ENCODE measurements at places on chromosomes 3 and 15.

GRCh38 chr15:29103824-29104565, 165.6 kb downstream of the NSMCE3 start:
- peak; percentile 93 for DNase-seq

GRCh38 chr15:67189326-67190051, 65.0 kb downstream of the AAGAB start:
- DNase-seq = no peak

GRCh38 chr3:66467996-66468735, 32.7 kb downstream of the LRIG1 start:
- no peak for DNase-seq

GRCh38 chr15:39404767-39405181, 176.1 kb upstream of the THBS1 start:
- peak; percentile 98 for DNase-seq

DNA sequence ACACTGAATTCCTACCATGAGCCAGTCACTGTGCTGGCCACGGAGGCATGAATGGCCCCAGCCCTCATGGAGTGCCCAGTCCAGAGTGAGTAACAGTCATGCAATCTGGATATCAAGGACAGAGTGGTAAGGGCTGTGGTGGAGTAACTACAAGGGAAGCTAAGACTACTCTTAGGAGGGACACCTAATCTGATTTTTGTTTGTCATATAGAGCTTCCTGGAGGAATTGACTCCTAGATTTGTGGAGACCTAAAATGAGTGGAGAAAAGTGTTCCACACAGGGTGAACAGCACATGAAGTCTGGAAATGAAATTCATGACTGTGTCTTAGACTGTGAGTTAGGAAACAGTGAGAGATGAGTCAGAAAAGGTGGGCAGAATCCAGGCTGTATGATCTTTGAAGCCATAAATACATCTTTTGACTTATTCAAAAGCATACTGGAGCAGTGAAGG, 219.9 kb downstream of the NFKBIZ start:
- peak; percentile 89 for DNase-seq

GRCh38 chr15:39589193-39589814, 8.4 kb downstream of the THBS1 start:
- DNase-seq = no peak

DNA sequence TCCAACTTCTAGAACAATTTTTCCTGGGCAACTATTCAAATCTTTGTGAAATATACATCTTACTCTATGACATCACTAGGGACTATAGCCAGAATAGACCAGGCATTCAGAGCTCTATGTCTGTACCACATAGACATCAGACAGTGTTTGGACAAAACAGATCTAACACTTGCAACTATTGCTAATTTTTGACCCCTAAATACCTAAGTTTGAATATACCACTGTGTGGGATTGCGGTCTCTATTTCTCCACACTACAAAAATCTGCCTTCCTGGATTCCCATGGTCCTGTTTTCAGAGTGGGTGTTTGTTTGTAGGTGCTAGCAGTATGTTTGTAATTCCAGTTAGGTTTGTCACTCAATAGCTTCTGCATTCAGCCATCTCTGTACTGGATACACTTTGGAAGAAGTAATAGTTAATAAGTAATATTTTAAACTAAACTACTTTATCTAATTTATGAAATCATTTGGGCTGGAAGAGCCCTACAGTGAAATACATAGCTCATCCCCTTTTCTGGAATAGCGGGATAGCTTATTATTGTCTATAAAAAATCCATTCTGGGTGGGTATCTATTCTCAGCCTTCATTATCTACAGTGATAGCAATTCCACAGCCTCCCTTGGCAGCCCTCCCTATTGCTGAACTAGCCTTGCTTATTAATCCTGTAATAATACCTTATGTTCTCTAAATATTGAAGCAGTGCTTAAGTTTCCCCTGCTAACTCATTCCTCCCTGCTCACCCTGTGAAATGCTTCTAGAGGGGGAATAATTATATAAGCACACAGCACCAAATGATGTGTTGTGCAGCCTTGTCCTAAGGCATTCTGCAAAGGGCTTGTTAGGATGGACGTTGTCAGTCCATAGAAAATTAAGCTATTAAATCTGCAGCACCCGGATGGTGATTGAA, 49.4 kb downstream of the RBMS3 start:
- no peak for DNase-seq

DNA sequence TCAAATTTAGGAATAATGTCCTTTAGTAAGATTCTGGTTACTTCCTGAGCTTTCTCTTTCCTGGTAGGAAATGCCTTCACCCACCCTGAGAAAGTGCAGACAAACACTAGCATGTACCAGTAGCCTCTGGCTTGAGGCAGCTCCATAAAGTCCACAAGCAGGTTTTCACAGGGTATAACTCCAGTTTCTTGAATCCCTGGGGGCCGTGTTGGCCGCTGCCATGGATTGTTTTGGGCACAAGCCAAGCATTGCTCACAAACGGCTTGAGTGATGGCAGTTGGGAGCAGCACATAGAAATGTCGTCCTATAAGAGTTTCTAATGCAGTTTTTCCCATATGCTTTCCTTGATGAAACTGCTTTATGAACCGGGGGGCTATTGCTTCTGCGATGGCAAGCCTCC, 164.1 kb downstream of the STXBP5L start:
- DNase-seq = no peak

- DNase-seq = no peak
Observed at GRCh38 chr3:101095693-101096430, 102.6 kb upstream of the ABI3BP start.

- no peak for DNase-seq
Observed at GRCh38 chr15:95940431-95940985, 390.0 kb upstream of the NR2F2 start.

DNA sequence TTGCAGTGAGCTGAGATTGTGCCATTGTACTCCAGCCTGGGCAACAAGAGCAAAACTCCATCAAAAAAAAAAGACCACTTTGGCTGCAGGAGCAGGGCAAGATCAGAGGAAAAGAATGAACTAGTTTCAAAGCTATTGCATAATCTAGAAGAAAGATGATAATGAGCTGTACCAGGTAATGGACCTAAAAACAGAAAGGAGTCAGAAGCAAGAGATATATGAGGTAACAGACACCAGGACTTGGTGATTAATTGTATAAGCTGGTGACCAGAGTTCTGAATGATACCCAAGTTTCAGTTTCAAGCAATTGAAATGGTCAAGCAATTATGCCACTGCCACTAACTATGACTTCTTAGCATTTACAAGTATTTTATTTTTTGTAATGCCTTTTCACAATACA, 2.9 kb downstream of the POLQ start:
- DNase-seq = no peak

GRCh38 chr3:183638101-183638852, 2.9 kb downstream of the KLHL24 start:
- DNase-seq = no peak

GRCh38 chr15:29162411-29162810, 107.2 kb downstream of the NSMCE3 start:
- no peak for DNase-seq

DNA sequence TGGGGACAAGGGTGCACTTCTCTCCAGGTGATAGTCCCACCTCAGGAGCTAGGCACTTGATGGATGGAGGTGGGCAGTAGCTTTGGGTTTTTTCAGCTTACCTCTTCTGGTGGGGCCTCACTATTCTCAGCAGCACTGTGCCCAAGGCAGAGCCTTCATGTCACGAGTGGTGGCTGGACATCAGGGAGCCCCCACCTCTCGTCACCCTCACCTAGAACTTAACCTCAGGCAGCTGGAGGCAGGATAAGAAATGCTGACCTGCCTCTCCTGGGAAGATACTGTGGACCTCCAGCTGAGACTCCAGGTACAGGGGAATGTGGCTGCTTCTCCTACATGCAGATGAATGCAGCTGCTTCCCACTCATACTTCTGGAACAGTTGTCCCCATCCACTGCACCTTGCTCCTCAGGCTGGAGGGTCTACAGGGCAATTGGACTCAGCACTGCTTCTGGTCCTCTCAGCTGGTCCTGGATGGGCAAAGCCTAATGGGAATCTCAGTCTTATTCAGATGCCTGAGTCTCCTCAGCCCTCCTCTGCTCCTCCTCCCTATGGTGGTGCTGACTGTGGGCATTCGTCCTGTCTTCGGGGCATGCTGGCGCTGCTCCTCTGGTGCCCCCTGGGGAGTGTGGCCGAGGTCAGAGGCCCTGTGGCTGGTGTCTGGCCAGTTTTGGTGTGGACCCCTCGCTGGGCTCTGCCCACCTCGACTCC, 129.9 kb downstream of the KLF13 start:
- no peak for DNase-seq

- DNase-seq = no peak
Observed at GRCh38 chr15:45221967-45222366, 30.1 kb upstream of the SLC28A2 start.

GRCh38 chr3:31402117-31402516, 130.6 kb upstream of the STT3B start:
- no peak for DNase-seq

- DNase-seq = peak; percentile 0
Observed at GRCh38 chr3:60636846-60637245, 614.4 kb downstream of the FHIT start.

GRCh38 chr3:37131860-37132144, 42.6 kb downstream of the LRRFIP2 start:
- no peak for DNase-seq

- DNase-seq = no peak
Observed at GRCh38 chr3:55458181-55458790, 28.8 kb downstream of the WNT5A start.

GRCh38 chr15:77650265-77650664, 17.6 kb upstream of the LINGO1 start:
- DNase-seq = no peak

DNA sequence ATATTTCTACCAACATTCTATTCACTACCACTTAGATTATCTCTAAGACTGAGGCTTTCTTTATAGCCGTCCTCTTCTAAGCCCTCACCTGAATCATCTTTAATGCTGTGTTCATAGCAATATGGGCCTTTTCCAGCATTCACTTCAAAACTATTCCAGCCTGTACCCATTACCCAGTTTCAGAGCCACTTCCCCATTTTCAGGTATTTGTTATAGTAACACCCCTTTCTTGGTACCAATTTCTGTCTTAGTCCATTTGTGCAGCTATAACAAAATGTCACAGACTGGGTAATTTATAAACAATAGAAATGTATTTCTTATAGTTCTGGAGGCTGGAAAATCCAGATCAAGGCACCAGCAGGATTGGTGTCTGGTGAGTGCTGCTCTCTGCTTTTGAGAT, 45.7 kb downstream of the REC114 start:
- no peak for DNase-seq

DNA sequence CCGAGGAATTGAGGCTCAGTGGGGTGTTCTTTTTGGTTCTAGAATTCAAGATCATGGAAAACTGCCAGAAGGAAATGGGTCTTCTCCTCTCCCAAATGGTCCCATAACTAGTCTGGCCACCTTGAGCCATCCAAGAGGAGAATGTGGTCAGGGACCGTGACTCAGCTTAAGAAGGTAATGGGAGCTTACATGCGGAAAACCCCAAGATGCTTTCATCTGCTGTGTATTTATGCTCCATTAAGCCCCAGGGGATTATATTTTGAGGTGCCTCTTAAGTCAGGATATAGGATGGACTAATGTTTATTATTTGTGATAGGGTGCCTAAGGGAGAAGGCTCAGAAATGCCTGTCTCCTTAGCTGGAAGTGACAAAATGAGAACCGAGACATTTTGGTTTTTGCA, 39.2 kb upstream of the DLG1 start:
- DNase-seq = no peak

DNA sequence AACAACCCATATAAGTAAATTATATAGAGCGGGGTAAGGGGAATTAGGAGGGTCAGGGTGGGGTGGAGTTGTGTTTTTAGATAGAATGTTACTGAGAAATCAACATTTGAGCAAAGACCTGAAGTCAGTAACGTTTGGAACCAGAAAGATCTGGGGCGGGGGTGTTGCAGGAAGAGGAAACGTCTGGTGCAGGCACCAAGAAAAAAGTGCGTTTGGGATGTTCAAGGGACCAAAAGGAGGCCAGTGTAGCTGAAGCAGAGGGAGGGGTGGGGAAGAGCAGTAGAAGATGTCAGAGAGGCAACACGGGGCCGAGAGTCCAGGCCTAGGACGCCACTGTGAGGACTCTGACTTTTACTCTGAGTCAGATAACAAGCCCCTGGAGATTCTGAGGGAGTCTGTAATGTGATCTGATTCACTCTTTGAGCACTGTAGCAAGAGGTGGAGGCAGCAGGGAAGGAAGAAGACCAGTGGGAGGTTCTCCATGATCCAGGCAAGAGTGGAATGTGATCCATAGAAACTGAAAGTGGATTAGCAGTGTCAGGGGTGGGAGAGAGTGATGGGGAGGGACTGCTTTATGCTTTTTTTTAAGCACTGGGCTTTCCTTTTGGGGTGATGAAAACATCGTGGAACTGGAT, 179.3 kb upstream of the CHRM5 start:
- DNase-seq = peak; percentile 34

DNA sequence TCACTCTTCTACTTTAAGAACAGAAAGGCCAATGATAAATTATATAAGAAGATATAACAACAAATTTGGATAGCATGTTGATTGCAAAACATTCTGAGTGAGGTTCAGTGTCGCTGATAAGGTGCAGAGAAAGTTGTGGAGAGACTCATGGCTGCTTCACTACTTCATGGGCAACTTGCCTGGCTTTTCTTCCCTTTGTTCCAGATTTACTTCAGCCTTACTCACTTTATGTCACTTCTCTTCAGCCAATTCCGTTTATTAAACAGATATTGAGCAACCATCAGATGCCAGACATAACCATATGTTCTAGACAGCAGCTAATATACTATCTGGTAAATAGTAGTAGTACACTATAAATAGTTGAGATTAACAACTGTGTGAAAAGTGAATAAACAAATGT, 150.0 kb upstream of the CHL1 start:
- DNase-seq = no peak

DNA sequence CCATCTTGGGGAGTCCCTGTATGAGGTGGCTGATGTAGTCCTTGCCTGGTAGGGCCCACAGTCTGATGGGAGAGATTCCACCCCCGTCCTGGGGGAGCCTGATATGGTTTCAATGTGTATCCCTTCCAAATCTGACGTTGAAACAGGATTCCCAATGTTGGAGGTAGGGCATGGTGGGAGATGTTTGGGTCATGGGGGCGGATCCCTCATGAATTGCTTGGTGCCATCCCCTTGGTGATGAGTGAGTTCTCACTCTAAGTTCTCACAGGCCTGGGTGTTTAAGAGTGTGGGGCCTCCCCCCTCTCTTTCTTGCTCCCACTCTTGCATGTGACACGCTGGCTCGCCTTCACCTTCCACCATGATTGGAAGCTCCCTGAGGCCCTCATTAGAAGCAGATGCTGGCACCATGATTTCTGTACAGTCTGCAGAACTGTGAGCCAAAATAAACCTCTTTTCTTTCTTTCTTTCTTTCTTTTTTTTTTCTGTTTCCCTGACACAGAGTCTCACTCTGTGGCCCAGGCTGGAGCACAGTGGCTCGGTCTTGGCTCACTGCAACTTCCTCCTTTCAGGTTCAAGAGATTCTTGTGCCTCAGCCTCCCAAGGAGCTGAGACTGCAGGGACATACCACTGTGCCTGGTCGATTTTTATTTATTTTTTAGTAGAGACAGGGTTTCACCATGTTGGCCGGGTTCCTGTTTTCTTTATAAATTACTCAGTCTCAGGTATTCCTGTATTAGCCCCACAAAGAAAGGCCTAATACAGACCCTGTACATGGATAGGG, 28.6 kb downstream of the ITGA11 start:
- no peak for DNase-seq

GRCh38 chr15:86157606-86158293, 78.1 kb downstream of the AGBL1 start:
- no peak for DNase-seq

- no peak for DNase-seq
Observed at GRCh38 chr15:82900511-82901060, 51.9 kb downstream of the HOMER2 start.

- no peak for DNase-seq
Observed at GRCh38 chr3:56921573-56922453, 120.1 kb upstream of the ARHGEF3 start.
